ENCODE measurements at places on chromosomes 16 and 17.
A peak's percentile ranks its signal among the peaks of the same experiment; 100 is the strongest.

DNA sequence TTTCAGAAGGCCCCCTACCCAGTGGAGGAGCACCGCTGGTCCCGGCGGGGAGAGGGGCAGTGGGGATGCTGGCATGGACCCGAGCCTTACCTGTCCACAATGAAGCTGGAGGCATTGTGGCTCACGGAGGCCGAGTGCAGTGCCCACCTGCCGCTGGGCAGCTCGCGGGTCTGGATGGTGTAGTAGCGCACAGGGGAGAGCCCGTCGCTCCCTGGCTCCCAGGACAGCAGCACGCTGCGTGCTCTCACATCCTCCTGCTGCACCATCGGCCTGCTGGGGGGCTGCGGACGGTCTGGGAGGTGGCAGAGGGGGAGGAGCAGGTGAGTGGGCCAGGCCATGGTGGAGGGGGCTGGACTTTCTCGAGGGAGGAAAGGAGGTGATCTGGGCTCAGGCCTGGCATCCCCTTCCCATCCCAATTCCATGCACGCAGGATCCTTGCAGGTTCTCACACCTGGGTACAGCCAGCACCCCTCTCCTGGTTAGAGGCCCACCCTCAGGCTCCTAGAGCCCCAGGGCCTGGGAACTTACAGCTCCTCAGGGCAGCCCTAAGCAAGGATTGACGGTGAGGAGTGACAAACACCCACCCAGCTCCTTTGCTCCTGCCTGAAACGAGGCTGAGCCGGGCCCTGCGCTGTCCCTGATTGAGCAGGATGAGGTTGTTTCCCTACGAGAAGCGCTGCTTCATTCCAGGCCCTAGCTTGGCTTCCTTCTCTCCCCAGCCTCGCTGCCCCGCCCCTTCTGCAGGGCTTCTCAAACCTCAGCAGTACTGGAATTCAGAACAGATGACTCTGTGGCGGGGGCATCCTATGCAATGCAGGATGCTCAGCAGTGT is 76.2 kb upstream of the CDC42EP4 start:
- DNase-seq: peak; percentile 69

DNA sequence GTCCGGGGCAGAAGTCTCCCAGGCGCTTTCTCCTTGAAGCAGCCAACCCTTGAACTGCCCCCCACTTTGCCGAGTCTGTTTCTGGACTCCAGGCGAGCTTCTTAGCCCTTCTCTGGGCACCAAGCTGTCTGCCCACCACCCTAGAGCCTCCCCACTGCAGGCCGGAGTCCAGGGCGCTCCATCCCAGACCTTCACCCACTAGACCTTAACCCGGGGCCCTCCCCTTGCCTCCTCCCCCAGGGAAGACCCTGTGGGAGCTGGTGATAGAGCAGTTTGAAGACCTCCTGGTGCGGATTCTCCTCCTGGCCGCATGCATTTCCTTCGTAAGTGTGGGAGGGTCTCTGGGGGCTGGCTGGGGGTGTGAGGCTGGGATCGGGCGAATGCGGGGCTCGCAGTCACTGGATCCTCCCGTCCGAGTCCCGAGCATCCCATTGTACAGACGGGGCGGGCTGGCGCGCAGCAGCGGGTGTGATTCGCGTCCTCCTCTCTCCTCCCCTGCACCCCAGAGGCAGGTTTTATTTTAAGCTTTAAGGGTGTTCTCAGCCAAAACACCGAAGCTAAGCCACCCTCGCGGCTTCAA is 1.1 kb downstream of the ATP2A1 start:
- DNase-seq: no peak

DNA sequence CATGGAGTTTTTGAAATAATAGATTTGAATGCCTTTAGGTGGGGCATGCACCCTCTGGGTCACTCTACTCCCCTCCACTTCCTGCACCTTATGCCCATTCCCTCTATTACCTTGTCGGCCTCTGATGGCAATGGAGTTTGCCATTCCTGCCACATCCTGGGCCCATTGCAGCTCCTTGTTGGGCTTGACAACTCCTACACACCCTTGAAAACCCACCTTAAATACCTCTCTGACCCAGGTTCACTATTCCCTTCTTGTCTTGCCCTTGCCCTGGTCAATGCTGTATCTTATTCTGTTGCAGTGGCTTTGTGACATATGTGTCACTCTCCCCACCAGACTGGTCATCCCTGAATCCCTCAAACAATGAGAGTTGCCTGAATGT is 2.4 kb downstream of the CCR7 start:
- no peak for DNase-seq

GRCh38 chr17:29190592-29191207 is 10.5 kb upstream of the MYO18A start:
- no peak for DNase-seq

DNA sequence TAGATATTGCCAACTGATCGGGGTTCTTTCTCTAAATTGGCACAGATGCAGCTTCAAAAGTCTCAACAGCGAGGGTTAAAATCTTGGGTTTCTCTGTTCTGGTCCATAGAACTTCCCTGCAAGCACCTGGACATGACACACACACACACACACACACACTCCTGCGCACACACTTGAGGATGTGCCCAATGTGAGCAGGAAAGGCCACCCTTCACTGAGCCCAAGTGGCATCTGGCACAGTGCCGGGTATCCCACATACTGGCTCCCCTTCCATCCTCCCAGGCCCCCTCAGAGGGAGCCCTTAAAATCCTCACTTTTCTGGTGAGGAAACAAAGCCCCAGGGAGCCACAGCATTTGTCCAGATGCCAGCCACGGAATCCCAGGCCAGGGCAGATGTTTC is 55.5 kb downstream of the ZNF423 start:
- no peak for DNase-seq

DNA sequence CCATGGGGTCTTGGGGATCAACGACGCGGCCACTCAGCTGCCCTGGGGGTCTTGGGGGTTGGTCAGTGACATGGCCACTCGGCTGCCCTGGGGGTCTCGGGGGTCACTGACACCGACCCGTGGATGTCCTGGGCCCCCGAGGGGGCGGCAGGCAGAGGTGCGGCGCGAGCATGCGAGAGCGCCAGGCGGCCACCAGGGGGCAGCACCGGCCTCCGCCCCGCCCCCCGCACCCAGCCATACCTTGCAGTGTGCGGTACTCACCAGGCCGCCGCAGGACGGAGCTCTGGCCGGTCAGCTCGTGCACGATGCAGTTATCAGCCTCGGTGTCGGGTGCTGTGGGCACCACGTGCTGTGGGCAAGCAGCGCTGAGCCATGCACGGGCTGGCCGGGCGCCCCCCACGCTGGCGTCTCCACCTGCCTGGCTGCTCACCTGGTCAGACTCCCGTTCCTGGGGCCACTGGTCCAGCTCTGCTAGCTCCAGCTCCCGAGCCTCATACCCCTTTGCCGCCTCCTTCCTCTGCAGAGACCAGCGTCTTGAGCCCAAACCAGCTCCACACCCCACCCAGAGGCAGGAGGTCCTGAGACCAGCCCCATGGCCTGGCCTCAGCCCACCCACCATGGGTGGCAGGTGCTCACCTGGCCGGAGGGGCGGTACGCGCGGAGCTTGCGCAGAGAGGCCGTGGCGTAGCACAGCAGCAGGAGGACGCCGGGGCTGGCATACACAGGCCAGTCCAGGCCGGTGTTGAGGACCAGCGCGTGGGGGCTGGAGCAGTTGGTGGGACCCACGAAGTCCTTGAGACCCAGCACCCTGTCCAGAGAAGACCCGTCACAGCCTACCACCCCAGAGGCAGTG is 31.2 kb downstream of the CTU2 start:
- DNase-seq: peak; percentile 74

- DNase-seq: no peak
Observed at GRCh38 chr16:85615014-85615851, 2.1 kb downstream of the GSE1 start.

DNA sequence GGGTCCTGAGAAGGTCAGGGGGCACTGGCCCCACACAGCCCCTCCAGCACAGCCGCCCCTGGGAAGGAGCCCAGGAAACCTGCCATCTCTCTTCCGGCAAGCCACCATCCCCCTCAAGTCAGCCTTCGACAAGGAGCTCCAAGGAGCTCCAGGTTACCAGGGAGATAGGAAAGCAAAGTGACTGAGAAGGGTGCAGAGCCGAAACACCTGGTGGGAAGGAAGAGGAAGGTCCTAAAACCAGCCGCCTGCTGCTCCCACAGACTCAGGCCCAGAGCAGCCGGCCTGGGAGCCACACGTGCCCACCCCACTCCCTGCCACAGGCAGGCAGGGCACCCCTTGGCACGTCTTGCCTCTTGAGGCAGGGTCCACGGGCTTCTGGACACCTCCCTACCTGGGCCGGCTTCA is 80.7 kb downstream of the TIMM22 start:
- DNase-seq: no peak

DNA sequence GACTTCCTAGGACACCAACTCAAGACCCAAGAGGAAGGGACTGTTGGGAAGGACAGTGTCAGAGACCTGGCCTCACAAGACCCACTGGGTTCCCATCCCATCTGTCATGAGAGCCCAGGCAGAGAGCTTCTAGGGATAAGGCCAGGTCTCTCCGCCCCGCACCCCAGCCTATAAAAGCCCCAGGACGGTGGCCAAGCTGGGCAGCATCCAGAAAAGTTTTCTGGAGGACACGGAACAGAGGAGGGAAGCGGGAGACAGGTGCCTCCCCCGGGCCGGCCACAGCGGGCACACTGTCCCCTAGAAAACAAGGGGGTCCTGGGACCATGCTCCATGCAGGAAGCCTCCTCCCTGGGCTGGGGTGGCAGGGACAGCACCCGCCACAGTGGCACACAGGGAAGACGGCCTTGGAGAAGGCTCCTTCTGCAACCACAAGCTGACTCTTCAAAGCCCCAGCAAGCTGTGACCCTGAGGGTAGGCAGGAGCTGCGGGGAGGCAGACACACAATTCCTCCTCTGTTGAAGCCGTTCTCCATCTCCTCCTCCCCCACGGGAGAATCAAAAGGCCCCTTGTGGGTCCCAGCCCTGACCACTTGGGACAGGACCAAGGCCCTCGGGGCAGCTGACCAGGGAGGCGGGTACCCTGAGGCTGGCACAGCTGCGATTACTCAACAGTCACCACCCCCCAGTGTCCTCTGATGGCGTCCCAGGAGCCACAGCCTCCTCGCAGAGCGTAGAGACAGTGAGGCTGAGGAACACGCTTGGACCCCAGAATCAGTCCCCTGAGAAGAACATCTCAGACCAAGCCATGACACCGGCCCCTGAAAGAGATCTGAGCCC is 26.1 kb downstream of the TRPV3 start:
- no peak for DNase-seq

Measured in fibroblast of upper back skin (primary cell).